ENCODE measurements at places on chromosomes 2 and 18. TPM values are rescaled to one million over a fixed set of nuclear protein-coding genes. Genes with fewer than 3 reads are reported as not detected.

GRCh38 chr2:59887366-59887765, 666.1 kb downstream of the BCL11A start:
- H3K27ac ChIP-seq: no peak overlapping the region
- H3K4me3 ChIP-seq: no peak overlapping the region
- no peaks in the 10 kb centered on the region for H3K4me1 ChIP-seq

TRAF3IP1 gene
- 9.8 TPM for total RNA-seq

CDKL4 gene
- total RNA-seq: not detected

GRCh38 chr2:174630107-174630506, 32.5 kb upstream of the WIPF1 start:
- no peak overlapping the region for H3K4me3 ChIP-seq
- no peak for DNase-seq
- peaks cover 8% of the 10 kb centered on the region for H3K4me1 ChIP-seq
- no peak overlapping the region for H3K27ac ChIP-seq
- no peaks in the 10 kb centered on the region for H3K27me3 ChIP-seq
- no peaks in the 10 kb centered on the region for H3K36me3 ChIP-seq
